ENCODE measurements at places on chromosomes 4 and X.

DNA sequence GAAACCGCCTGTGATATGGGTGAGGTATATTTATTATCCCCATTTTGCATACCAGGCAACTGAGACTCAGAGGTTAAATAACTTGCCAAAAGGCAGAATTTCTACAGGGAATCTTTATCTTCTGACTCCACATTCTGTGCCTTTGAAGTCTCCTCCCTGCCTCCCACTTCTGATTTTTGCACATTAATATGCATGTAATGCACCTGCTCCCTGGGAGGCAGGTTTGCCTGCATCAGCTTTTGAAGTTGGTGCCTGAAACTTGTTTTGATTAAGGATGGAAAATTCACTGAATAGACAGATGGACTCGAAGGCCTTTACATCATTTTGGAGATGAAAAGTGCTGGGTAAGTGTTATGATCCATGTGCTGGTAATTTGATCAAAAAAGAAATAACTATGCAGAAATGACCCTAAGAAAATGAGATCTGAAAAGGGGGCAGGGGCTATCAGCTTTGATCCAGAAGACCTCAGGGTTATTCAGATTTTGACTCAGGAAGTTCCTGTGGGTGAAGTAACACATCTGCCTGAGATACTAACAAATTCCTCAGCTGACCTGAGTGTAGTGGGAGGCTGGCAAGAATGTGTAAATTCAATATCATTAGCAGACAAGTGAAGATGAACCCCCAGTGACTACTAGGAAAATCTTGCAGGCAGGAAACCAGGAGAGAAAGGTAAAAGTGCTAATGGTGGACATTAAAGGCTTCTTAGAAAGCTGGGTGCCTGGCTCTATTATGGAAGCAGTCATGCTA lies 167.5 kb upstream of the BOD1L1 start:
- DNase-seq = no peak
- H3K4me1 ChIP-seq = no peaks in the 10 kb centered on the region
- H3K27me3 ChIP-seq = no peaks in the 10 kb centered on the region
- no peak overlapping the region for H3K27ac ChIP-seq
- no peaks in the 10 kb centered on the region for H3K36me3 ChIP-seq

DNA sequence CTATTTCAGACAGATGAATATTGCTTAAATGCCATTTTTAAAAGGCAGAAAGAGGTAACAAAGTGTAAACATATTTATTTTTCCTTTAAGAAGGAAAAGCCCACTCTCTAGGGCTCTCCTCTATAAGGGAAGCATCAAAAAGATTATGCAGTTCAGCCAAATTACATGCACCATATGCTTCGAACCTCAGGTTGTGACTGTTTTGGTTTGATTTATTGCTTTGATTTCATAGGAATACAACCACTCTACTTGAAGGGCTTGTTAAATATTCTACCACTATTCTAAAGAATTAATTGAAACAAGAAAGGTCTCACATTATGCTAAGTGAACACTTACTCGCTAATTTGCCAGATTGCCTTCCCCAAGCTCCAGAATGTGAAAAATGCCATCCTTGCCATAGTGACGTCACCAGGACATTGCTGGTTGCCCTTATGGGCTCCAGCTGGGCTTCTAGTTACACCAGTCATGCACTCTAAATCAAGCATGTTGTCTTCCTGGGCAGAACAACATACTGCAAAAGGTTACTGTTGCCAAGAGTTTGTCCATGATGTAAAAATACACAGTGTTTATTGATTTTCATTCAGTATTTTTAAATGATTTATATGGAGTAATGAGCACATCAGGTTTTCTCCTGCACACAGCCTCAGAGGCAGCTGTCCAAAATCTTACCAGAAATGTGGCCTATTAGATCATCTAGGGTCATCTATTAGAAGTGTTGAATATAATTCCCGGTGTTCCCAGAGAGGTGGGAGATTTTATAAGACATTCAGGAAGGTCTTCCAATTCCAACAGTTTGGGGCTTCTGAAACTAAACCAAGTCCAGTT lies 164.4 kb upstream of the RAPGEF2 start:
- H3K36me3 ChIP-seq = no peaks in the 10 kb centered on the region
- H3K4me1 ChIP-seq = no peaks in the 10 kb centered on the region
- no peak overlapping the region for H3K4me3 ChIP-seq

- peak; percentile 57 for DNase-seq
- peaks cover 33% of the 10 kb centered on the region for H3K27me3 ChIP-seq
These were observed at the start of gene GUCY1A1 for GRCh38 chr4:155666344-155667221. Gene GUCY1A1 (plus strand): TSS chr4:155666848. CDS start chr4:155696868, 30,020 bp downstream.

- no peak overlapping the region for H3K4me3 ChIP-seq
- H3K36me3 ChIP-seq = no peaks in the 10 kb centered on the region
- no peaks in the 10 kb centered on the region for H3K27me3 ChIP-seq
- H3K4me1 ChIP-seq = no peaks in the 10 kb centered on the region
These were observed 2337.6 kb downstream of the PCDH7 start for GRCh38 chr4:33057736-33058135.

- H3K36me3 ChIP-seq = no peaks in the 10 kb centered on the region
- H3K4me3 ChIP-seq = no peak overlapping the region
- DNase-seq = no peak
- peaks cover 2% of the 10 kb centered on the region for H3K4me1 ChIP-seq
These were observed 81.8 kb downstream of the FRYL start for GRCh38 chr4:48698029-48698971.

GRCh38 chr4:121900132-121900983 lies 30.1 kb upstream of the BBS7 start:
- no peaks in the 10 kb centered on the region for H3K36me3 ChIP-seq
- H3K4me3 ChIP-seq = no peak overlapping the region
- H3K27ac ChIP-seq = no peak overlapping the region
- H3K4me1 ChIP-seq = no peaks in the 10 kb centered on the region
- peak; percentile 27 for DNase-seq

DNA sequence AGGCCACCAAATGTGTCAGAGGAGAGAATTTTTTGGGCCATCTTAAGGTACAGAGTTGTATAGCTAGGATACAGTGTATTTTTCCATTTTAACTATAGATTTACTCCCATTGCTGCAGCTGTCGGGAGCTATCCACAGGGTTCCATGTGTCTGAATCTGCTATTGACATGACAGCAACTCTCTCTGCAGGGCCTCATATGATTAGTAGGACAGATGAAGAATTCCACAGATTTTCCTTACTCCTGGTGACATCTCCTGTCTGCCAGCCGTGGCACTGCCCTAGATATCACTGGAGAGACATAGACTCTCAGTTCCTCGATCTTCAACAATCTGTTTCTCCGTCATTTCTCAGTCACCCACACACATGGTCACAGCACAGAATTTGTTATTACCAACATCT lies 86.5 kb downstream of the SPCS3 start:
- H3K4me3 ChIP-seq = no peak overlapping the region
- peak overlapping the region; percentile 37 for H3K27ac ChIP-seq
- H3K27me3 ChIP-seq = no peaks in the 10 kb centered on the region
- H3K4me1 ChIP-seq = no peaks in the 10 kb centered on the region

DNA sequence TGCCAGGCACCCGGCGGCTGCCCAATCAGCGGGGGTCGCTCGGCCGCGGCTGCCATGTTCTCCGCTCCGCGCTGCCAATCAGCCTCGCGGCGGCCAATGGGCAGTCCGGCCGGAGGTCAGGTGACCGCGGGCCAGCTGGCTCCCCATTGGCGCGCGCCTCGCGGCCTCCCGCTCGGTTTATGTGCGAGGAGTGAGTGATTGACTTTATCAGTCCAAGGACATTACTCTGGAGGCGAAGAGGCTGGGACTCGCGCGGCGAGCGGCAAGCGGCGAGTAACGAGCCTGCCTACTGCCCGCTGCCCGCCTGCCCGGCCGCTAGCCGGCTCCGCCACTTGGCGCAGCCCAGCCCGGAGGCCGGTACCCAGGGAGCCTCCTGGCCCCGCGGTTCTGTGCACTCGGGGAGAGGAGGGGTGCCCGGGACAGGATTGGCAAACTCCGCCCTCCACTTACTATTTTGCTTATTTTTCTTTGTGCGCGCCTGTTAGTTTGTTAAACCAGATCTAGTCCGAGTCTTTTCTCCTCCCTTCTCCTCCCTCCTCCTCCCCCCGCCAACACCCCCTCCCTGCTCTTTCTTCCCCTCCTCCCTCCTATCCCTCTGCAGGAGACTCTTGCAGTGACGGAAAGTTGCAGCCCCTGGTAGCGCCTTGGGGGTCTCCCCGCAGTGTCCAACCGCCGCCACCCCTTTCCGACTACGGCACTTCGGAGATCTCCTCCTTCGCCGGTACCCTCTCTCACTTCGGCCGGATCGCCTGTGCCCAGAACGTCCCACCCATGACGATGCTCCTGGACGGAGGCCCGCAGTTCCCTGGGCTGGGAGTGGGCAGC lies at the start of gene ZIC3:
ZIC3 (plus strand) TSS at position 207 of the 825 bp plus-strand sequence; CDS start at position 772, 565 bp downstream.
- H3K4me3 ChIP-seq = peak within 1 kb of the TSS; percentile 33
- H3K27me3 ChIP-seq = peaks cover 52% of the 10 kb centered on the region
- peak; percentile 82 for DNase-seq
- H3K27ac ChIP-seq = no peak within 1 kb of the TSS
- H3K4me1 ChIP-seq = no peaks in the 10 kb centered on the region

Measured in SK-N-SH (cell line).